ENCODE measurements at places on chromosomes 6 and 20.

- DNase-seq: no peak
These were observed 1.1 kb upstream of the PANK2 start for GRCh38 chr20:3887876-3888620.

DNA sequence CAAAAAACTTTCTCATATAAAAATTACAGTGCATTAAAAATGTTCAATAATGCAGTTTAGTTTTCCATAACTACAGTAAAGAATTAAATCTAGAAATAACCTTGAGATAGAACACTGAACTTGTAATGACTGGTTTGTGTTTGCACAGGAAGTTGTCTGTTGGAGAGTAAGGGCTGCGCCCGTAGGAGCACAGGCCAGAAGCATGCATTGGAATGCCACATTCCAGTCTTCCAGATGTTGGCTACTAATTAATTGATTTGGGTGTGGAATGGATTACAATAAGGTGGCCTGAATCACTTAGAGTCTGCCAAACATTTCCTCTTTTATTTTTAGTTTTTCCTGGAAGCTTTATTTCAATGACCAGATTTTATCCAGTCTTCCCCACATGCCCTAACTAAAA lies 582.6 kb upstream of the MMS22L start:
- no peak for DNase-seq

DNA sequence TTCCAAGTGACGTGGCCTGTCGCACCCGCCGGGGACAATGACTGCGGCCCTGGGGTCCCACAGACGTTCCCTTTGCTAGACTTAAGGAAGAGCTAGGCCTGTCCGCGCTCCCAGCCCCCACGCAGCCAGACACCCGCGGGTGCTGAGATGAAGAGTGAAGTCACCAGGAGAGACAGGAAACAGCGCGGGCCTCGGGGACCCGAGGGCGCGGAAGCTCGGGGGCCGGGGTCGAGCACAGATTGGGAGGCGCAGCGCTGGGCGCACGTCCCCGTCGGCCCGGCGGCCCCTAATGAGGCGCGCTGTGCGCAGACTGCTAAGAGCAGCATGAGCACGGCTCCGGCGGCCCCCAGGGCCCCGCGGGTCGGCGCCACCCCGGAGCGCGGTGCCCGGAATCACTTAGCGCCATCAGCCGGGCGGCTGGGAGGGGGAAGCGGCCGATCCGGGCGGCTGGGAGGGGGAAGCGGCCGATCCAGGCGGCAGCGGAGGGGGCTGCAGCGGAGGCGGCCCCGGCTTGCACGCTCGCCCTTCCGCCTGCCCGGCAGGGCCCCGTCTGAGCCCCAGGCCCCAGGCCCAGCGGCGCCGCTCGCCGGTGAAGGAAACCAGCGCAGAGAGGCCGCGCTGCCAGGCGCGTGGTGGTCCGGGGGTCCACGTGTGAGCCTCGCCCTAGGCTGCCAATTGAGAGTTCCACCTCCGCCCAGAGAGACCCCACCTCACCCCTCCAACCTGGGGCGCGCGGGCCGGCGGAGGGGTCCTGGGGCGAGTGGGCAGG lies 8.3 kb upstream of the AVP start:
- no peak for DNase-seq

DNA sequence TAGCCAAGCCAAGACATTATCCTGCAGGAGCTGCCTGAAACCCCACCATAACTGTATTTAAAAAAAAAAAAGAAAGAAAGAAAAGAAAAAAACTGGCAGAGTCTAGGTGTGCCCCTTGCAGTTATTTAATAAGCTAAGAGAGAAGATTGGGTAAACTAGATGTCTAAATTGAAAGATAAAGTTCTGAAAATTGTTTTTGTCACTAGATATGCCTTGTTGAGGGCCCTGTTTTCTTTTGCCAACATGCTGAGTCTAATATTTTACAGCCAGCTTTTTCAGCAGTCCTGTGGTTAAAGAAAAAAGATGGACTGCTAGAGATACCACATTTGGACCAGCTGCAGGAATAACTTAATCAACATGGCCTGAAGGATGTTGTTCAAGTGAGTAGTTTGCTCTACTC lies 116.3 kb upstream of the TCF21 start:
- DNase-seq: no peak

GRCh38 chr6:134132494-134133141 lies 80.2 kb upstream of the SLC2A12 start:
- DNase-seq: no peak

GRCh38 chr6:44742828-44743372 lies 355.4 kb downstream of the CDC5L start:
- no peak for DNase-seq

DNA sequence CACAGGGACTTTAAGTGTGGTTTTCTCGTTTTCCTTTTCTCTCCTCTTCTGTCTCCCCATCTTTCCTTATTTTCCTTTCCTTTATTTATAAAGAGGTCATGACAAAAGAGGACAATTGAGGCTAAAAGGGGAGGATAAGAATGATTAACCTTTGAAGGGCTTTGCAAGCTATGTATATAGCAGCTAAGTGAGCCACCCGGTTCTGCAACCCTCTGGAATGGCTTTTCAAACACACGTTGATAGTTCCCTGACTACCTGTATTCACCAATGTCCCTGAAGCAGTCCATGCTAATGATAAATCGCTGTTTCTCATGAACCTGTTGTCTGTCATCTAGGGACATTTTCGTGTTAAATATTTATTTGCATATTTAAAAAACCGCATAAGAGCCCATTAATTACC lies 124.4 kb upstream of the RALGAPA2 start:
- no peak for DNase-seq

DNA sequence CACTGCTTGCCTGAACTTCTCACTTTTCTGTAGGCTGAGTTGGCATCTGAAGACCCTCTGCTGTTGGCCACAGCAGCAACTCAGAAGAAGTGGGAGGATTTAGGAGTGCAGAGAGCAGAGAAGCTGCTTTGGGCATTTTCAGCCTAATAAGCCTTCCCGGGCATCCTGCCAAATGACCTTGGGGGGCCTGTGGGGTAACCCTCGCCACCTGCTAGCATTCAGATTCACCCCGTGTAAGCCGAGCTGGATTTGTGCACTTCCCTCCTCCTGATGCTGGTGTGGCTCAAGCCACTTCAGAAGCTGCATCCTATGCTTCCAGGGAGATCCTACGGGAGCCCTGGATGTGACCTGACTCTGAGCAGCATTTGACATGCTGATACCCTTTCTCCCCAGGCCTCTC lies 114.8 kb downstream of the LRFN2 start:
- DNase-seq: no peak

DNA sequence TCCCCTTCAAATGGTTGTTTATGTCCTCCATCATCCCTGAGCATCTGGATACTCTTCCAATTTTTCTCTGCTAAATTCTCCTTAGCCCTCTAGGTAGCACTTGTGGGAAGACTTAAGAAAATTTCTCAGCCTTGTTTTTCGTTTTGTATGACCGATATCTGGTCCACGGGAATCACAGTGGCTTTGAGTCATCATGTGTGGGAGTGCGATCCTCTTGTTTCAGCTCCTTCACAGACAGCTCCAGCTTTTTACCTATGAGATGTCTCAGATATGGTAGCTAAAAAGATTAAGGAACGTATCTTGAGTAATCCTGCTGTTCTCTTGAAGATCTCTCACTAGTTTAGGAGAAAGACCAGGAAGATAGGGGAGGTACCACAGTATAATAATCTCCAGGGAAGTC lies 196.1 kb downstream of the GRM1 start:
- no peak for DNase-seq

DNA sequence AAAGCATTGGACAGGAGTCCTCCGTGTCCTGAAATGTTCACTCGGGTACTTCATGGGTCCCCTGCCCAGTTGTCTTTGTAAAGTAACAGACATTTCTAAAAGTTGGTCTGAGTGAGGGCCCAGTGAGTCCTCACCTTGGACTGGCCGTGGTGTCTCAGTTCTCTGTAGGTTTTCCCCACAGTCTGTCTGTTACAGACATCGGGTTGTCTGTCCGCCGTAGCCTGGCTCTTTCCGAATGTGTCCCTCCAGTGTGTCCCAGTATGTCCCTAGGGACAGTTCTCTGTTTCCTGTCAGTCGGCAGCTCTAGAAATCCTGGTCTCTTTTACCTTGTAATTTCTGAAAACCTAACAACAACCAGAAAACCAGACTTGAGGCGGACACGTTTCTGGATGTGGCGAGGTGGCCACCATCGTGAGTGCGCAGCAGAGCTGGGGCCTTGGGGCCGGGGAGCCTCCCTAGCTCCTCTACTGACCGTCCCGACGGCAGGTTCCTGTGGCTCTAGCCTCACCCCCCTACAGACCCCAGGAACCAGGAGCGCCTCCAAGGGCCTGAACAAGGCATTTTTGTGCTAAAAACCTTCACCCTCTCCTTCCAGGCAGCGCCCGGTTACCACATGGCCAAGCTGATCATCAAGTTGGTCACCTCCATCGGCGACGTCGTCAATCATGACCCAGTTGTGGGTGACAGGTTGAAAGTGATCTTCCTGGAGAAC lies 42.2 kb downstream of the PYGB start:
- no peak for DNase-seq

- no peak for DNase-seq
These were observed 14.7 kb downstream of the UST start for GRCh38 chr6:148761527-148762011.

DNA sequence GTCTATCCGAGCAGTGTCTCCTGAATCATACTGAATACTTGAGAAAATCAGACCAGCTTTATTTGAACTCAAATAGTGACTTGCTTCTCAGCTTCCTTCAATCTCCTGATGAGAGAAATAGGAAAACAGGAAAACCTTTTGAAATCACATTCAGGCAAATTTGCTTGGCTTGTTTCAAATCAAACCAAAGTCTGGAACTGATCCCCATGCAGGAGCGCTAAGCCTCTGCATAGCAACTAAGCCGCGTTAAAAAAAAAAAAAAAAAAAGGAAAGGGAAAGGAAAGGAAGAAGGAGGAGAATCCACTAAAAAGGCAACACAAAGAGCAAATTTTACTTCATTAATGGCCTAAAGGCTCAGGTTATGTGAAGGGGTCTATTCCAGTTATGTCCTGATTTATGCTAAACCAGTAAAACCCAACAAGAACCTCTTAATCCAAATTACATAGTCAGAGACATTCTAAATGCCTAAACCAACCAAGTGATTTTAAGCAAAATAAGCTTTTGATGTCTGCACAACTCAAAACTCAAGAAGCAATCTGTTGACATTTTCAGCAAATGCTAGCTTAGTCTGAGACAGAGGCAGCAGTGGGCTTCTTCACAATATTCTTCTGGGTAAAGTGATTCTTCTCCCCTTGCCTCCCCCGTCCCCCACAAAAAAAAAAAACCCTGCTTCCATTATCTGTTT lies 112.5 kb downstream of the SOBP start:
- DNase-seq: no peak

DNA sequence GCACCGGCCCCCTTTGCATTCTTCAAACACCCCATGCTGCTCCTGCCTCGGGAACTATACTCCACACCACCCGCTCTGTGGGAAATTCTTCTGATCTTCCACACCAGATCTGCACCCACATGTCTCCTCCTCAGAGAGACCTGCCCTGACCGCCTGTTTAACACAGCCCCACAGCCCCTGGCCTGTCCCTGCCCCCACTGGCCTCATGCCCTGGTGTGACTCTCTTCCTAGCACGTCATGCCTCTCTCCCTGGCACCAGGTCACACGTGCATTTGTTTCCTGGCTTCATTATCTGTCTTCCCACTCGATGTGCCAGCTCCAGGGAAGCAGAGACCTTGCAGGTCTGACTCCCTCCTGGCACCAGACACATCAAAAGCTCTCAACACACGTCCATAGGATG lies 79.6 kb downstream of the ANKRD60 start:
- no peak for DNase-seq

DNA sequence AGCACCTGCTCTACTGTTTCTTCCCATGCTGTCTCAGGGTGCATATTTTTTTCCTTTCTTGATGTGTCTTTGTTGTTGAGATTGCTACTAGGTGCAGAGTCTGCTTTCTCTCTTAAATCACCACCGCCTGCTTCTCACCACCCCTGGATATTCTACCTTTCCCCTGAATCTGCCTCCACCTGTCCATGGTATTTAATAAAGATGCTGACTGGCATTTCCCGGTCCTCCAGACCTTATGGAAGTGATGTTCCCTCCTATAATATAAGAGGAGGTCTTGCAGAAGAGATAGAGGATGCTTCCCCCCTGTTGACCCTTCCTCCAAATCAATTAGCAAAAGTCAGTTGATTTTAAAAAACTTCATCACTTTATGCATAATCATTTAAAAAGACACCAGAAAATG lies 107.9 kb upstream of the IYD start:
- DNase-seq: no peak

DNA sequence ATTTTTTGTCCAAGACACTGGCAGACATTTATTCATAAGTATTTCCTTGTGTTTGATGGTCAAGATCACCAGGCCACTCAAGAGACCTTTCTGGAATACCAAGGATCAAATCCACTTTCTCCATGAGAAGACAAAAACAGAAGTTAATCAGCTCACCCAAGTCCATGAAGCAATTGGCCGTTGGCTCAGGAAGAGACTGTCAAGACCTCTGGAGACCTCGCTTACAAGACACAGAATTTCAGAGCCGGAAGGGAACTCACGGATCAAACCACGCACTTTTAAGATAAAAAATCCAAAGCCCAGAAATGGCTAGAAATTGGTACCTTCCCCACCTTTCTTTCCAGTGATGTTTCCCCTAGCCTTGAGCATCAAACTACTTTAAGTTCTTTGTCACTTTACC lies 3.3 kb downstream of the TRERF1 start:
- no peak for DNase-seq

DNA sequence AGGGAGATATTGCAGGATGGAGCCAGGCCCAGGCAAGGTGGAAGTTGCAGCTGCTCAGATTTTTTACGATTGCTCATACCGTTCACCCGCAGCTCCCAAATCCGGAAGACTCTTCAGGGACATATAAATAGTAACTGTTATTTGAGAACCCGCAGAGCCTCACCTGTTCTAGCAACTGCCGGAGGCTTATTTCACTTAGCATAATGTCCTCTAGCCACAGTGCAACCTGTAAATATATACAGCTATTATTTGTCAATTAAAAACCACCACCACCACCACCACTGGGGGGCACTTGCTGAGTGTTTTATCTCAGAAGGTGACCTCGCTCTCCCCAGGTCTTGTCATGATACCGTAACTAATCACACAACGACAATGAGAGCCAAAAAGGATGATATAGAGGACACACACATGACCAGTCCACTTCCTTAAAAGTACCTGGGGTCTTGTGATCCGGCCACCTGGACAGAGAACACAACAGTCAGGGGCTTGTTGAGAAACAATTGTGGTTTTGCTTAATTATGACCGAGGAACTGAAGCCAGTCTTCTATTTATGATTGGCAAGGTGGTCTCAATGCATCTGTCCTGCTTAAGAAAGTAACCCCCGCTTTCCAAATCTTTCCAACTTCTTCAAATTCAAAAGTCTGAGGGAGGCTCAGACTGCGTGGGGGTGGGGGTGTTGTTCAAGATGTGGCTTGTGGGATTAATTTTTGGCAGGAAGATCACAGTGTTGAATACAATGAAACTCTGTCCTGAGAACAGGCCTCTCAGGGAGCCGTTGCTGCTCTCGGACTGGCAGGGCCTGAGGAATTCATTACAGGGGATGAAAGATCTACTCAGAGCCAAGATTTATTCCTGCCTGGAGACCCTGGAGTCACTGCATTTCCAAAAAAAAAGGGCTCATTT lies 107.7 kb upstream of the PRND start:
- DNase-seq: no peak

All from renal pelvis (tissue), 12 donors.